LNCaP clone FGC (cell line): ENCODE measurements at places on chromosomes 2 and 18.

DNA sequence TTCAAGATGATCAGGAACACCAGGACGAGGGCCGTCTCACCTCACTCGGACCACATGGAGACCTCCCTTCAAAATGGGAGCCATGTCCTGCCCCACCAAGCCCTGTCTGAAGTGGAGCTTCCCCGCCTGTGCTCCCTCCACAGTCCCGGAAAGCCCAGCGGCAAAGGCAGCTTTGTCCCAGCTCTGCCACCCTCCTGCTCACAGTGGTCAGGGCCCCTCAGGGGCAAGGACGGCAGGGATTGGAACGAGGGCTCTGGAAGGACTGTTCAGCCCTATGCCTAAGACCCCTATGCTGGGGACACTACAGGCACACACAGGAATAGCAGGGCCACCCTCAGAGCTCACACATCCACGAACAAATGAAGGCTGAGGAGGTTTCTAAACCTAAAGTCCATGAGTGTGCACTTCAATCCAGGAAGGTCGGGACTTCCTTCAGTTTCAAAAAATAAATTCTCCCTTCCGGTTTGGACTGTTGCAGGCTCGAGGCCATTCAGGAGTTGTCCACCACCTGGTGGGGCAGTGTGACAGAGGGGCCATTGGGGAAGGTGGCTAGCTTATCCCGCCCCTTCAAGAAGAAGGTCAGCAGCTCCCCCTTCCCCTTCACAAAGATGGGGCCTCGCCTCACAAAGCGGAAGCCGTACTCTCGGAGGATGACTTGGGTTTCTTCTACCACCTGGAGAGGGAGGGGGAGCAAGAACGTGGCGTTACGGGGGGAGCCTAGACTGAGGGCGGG, 26.4 kb downstream of the CENPO start:
- DNase-seq: no peak

- DNase-seq: no peak
Observed at GRCh38 chr2:52454962-52455361, 1312.6 kb upstream of the CHAC2 start.

GRCh38 chr2:96305979-96306308, 598 bp upstream of the SNRNP200 start:
- DNase-seq: no peak

GRCh38 chr18:3453540-3454364, 3.8 kb downstream of the TGIF1 start:
- no peak for DNase-seq

DNA sequence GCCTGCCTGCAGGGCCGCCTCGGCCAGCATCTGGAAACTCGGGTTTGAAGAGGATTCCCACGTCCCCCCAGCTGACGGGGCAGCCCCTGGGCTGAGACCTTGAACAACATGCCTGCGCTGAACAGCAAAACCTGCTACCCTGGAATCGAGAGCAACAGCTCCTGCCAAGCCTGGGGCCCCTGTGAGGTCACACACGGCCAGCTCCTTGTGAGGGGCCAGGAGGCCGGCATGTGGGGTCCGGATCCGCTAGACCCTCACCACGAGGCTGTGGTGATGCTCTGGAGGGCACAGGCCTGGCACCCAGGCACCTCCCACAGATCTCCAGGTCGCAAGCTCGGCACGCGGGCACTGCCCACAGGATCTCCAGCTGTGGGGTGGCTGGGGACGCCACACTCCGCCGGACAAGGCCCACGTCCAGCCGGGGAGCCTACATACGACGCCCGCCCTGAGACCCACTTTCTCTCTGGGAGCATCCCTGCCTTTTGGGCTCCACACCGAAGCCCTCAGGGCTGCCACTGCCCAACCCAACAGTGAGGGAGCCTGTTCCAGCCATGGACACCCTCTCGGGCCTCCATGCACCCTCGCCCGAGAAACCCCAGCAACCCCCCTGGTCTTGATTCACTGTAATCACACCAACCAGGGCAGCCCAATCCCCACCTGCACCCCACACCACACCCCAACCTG, 34.1 kb downstream of the SLC66A2 start:
- DNase-seq: no peak
